ENCODE measurements at places on chromosomes 6 and 20.

DNA sequence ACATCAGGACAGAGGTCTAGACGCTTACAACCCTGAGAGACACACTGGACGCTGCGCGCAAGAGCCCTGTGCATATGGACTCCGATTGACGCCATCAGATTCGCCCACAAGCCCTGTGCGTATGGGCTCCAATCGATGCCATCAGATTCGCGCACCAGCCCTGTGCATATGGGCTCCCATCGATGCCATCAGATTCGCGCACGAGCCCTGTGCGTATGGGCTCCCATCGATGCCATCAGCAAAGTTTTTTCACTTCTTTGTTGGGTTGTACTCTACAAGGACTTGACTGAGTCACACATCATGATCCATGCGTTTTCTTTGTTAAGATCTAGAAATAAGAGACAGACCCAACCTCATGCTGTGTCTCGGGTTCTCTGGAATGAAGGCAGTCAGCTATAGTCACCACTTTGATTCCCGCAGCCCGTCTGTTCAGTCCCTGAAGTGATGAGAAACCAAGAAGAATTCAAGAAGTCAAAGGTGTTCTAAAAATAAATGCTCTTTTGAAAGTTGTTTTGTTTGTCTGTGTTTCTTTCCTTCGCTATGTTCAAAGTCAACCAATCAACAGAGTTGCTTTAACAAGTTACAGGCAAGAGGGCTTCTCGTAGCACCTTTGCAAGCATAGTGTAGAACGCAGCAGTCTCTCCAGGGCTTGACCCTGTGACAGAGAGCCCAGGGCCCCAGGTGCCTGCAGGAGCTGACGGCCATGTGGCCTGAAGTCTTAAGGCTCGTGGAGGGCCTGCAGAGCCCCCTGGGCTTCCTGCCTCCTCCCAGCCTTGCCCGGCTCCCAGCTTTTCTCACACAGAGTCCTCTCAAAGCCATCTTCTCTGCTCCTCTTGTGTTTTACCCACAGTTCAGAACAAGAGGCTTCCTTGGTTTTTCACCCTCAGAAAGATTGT lies 7.9 kb downstream of the RPS6KA2 start:
- no peak for DNase-seq

DNA sequence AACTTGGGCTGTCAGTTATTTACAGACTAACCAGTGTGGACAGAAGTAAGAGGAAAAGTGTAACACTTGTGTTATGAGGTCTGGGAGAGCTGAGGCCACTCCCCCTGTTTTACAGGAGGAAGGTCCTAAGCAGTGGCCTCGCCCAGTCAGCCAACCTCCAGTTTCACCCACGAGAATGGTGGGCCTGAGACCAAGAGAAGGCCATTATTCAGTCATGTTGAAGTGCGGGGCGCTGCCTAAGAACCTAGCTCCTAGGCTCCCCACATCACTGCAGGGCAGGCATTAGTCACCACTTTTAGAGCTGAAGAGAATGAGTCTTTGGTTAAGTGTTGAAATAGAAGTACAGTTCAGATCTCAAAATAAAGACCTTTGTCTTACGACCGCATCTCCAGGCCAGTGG lies 27.9 kb downstream of the CDYL start:
- DNase-seq: no peak

- DNase-seq: no peak
Measured at GRCh38 chr6:2482773-2483172, 237.4 kb upstream of the GMDS start.

DNA sequence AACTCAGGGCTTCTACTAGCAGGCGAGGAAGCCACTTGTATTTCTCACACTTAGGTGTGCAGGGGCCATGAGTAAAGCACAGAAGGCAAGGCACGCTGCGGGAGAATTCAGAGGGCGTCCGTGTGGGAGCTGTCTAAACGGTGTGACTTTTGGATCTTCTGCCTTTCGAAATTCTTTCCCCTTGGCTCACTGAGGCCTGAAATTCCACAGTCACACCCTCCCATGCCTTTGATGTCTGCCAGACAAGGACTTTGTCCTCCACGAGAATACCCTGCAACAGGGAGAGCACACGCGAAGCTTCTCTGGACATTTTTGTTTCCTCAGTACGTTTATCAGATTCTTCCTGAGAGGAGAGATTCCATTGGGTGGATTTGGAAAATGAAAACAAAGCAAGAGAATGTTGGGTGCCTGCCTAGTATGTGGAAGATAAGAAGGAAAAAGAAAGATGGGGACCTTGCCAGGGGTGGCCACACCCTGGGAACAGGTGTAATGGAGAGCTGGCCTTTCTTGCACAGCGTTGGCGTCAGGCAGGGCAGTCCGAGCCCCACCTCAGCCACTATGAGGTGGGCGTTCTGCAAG lies 235.7 kb downstream of the MYLK4 start:
- no peak for DNase-seq

GRCh38 chr6:145252737-145253136 lies 482.6 kb downstream of the EPM2A start:
- no peak for DNase-seq

GRCh38 chr6:79869184-79869583 lies 78.2 kb downstream of the ELOVL4 start:
- no peak for DNase-seq

GRCh38 chr6:23587582-23587981 lies 538.4 kb upstream of the NRSN1 start:
- DNase-seq: no peak

GRCh38 chr20:53487461-53488200 lies 106.0 kb downstream of the ZNF217 start:
- DNase-seq: no peak

DNA sequence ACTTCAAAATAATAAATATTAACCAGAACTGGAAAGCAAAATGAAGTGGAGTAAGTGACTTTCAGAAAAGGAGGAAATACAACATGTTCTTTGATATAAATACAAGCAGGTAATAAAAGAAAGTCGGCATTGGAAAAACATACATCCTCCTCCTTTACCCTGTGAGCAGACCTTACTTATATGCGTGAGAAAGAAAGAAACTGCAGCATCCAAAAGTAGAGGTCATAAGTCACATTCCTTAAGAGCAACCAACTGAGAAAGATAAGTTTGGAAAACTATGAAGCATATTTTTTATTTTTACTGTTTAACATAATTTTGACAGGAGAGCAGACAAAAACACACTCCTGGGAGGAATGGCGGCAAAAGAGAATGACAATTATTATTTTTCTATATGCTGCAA lies 155.5 kb downstream of the HACE1 start:
- DNase-seq: no peak

DNA sequence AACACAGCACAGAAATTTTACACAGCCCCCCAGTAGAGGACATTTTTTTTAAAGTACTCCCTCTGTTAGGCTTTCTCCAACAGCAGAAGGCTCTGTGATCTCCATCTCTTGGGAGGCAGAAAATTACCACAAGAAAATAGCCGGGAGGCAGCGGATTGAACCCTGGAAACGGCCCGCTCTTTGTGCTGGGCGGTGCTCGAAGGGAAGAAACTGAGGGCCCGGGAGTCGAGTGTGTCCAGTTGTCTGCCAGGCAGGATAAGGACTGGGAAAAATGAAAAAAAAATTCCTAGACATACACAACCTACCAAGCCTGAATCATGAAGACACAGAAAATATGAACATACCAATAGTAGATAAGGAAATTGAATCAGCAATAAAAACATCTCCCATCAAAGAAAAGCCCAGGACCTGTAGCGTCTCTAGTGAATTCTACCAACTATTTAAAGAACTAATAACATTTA lies 31.5 kb downstream of the POM121L2 start:
- no peak for DNase-seq

DNA sequence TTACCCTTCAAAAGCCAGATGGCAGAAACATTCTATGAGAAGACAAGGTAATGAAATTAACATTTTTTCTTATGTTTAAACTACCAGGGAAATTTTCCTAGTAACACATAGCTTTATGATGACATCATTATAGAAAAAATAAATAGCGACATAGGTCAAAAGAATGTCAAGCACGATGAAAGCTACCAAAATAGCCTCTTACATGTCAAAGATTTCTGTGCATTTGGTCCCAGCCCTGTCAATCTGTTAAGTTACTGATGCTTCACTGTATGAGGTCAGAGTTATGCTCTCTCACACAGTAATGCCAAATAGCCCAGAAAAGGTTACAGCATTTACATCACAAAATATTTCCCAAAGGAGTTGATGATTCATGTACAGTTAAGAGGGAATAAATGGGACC lies 199.8 kb upstream of the DEFB112 start:
- DNase-seq: no peak

- DNase-seq: no peak
Measured at GRCh38 chr6:151036869-151037680, 171.6 kb downstream of the MTHFD1L start.

DNA sequence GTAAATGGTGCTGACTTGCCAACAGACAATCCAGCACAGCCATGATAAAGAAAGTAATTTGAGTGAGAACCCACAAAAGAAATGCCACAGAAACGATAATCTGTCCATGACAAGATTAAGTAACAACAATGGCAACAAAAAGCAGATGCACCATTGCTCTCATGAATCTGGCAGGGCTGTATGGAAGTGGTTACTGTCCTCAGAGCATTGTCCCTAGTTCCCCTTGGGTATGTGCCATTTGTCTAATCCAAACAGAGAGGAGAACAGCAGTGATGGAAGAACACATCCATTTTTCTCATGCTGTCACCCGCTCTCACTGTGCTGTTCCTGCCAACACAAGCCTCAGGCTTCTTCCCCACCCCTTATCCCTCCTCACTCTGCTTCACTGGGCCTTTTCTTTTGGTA lies 65.8 kb downstream of the REV3L start:
- no peak for DNase-seq

GRCh38 chr6:63926950-63927927 lies 291.6 kb downstream of the PHF3 start:
- no peak for DNase-seq

- DNase-seq: no peak
Measured at GRCh38 chr6:39092124-39092523, 22.9 kb downstream of the SAYSD1 start.

GRCh38 chr6:75421316-75422023 lies 72.1 kb downstream of the FILIP1 start:
- DNase-seq: no peak

GRCh38 chr20:37711994-37712964 lies 18.4 kb downstream of the CTNNBL1 start:
- no peak for DNase-seq

- no peak for DNase-seq
Measured at GRCh38 chr6:20464041-20464440, 62.4 kb downstream of the E2F3 start.

DNA sequence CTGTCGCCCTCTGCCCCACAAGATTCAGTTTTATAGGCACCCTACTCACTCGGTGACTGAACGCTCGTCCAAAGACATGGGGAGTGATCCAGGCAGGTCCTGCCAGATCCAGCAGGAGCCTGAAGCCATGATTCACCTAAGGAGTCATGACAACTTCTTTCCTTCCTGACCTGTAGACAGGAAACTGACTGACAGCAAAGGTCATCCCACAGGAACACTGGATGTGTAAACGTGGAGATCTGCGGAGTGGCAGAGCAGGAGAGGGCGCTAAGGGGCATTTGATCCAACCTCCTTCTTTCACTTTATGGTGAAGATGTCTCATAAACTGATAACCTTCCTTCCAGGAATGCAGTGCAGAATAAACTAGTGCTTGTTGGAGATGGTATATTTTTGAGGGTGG lies 192.2 kb downstream of the GJA10 start:
- no peak for DNase-seq

GRCh38 chr6:138507977-138508675 lies 8.8 kb upstream of the NHSL1 start:
- DNase-seq: no peak

GRCh38 chr20:39107741-39108140 lies 145.6 kb downstream of the DHX35 start:
- no peak for DNase-seq

- DNase-seq: peak; percentile 11
Measured at GRCh38 chr6:160102956-160103824, 18.4 kb upstream of the SLC22A1 start.

- DNase-seq: no peak
Measured at GRCh38 chr6:150270330-150271052, 98.3 kb upstream of the IYD start.

DNA sequence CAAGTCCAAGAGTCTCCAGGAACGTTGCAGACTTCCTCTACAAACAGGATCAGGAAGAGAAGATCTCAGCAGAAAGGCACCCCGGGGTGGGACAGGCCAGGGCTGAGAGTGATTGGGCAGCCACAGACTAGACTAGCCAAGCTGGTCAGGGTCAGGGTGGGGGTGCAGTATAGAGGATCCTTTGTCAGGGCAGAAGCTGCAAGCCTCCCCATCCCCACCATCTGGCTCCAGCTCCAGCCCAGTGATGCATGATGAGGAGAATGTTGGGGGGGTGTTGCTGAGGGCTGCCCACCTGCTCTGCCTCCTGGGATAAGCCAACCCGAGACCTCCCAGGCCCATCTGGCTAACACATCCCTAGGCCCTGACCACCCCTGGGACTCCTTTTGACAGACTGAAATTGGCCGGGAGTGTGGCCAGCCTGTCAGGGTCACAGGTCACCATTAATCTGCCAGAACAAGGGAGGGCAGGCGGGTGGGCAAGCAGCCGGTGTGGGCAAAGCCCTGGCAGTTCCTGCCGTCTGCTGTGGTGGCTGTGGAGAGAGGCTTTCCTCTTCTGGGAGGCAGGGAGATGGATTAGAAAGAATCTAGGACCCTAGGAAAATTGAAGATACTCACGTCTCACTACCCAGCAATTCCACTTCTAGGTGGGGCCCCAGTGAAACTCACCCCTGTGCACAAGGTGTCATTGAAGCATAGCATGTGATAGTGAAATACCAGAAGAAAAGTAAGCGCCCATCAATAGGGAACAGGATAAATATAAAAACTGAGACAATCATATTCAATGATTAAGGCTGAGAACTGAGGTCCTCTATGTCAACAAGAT lies 22.1 kb upstream of the SNTA1 start:
- DNase-seq: no peak

DNA sequence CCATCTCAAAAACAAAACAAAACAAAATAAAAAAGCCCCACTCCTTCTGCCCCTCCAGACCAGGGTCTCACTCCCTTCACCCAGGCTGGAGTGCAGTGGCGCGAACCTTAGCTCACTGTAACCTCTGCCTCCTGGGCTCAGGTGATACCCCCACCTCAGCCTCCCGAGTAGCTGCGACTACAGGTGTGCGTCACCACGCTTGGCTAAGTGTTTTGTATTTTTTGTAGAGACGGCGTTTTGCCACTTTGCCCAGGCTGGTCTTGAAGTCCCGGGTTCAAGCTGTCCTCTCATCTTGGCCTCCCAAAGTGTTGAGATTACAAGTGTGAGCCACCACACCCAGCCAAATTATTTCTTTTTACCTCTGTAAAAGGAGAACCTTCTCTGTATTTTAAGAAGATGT lies 110.1 kb downstream of the NCOA3 start:
- no peak for DNase-seq
